Stromal cell of bone marrow (primary cell): ENCODE measurements at places on chromosomes 7 and 10.

DNA sequence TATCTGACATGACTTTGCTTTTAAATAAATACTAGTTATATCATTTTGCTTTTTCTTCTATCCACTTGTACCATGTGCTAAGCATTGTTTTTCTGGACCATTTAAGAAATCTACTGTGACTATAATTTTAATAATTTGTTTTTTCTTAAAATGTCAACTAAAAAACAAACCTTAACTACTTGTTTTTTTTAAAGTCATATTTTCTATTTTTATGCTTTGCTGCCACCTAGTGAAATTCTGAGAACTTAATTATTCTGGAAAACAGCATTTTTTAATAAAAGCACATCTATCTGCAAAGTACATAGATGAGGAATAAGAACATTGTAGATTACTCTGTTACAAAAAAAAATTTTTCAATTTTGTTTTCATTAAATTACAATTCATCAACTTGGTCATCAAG, 47.4 kb downstream of the ORC5 start:
- DNase-seq: peak; percentile 6

GRCh38 chr7:25858525-25859411, 293.2 kb upstream of the NFE2L3 start:
- no peak for DNase-seq

DNA sequence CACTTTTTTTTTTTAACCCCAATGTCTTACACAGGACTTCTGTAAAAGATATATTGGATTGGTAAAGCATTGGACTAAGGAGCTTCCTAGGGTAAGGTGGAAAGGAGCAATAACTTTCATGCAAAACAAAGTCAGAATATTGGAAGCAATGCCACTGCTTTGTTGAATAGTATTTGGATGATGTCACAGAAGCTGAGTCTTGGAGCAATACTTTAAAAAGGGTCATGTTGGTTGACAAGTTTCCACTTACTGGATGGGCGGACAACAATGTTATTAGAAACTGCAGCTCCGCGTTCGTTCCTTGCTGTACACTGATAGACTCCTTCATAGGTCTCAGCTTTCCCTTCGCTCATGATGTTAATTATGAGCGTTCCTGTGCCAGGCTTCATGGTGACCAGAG, 101.9 kb upstream of the LAMB4 start:
- no peak for DNase-seq

- no peak for DNase-seq
Measured at GRCh38 chr10:90561666-90562065, 296.2 kb downstream of the HTR7 start.

DNA sequence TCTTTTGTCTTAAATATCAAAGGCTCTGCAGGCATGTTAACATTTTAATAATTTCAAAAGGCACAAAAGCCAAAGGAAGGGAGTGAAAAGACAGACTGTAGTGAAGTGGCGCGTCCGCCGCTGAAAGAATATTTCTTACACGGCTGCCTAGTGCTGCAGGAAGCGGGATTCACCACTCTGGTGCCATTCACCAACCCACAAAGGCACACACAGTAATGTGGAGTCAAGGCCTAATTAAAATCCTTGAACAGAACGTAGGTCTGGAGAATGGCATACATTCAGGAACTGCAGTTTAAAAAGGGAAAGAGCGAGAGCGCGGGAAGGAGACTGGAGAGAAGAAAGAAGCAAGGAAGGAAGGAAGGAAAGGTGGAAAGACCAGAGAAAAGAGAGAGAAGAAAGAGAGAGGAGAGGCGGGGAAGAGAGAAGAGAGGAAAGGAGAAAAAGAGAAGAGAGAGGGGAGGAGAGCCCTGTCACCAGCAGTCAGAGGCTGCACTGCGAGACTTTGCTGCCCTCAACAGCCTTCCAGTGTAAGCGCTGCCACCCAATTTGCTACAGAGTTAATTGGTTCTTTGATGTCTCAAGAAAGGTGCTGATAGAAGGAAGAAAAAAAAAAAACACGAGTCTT, 554.0 kb downstream of the MDFIC start:
- no peak for DNase-seq

GRCh38 chr7:149027611-149028345, 527 bp downstream of the PDIA4 start:
- no peak for DNase-seq

- DNase-seq: peak; percentile 85
Measured at GRCh38 chr10:79347226-79347893, at the start of gene PPIF. PPIF (plus strand) TSS chr10:79347469; CDS start chr10:79347549, 80 bp downstream.

DNA sequence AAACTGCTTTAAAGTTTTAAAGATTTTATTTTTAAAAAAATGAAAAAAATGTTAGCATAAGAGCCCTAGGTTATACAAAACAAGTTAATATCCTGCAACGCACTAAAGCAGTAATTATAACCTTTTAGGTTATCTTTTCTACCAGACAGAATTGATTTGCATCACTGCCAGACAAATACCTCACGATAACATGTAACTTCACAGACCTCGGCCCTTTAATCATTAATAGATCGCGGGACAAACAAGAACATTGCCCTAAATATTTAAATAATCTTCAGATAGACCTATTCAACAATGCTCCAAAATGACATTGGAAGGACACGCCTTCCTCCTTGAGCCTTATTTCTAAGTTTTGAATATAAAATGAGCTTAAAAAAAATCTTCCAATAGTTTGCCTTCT, 23.8 kb upstream of the C7orf33 start:
- no peak for DNase-seq

- no peak for DNase-seq
Measured at GRCh38 chr10:120897343-120897742, 46.2 kb downstream of the WDR11 start.

DNA sequence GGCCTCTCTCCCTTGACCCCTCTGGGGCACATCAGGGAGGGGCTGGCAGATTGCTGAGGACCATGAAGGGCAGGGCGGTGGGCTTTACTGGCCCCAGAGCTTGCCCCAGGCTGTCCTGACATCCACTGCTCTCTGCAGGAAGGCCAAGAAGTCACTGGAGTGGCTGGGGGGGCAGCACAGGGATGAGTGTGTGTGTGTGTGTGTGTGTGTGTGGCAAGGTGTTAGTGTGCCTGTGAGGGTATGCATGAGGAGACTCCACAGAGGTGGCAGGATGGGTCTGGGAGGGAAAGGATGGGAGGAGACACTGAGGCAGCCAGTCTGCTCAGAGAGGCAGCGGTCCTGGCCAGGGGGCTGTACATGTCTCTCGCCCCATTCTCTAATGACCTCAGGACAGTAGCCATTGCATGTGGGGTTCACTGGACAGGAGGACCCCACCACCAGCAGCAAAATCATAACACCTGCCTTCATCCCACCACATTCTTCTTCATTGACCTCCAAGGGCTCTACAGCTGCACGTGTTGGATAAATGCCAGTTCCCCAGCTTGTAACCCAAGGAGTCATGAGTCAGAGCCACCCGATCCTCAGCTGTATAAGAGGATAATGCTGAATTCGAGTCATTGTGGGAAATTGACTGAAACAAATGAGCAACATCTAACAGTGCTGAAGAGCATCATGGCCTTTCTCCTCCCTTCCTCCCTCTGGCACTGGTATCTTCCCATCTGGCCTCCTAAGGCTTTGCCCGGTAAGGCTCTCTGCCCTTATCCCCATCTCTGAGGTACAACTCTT, 720.5 kb downstream of the GRID1 start:
- peak; percentile 30 for DNase-seq
